ENCODE measurements at places on chromosomes 12 and 14. TPM values are rescaled to one million over a fixed set of nuclear protein-coding genes. Genes with fewer than 3 reads are reported as not detected.

MOK gene
- total RNA-seq, result 3.8 TPM

RDH16 gene
- 0.32 TPM for total RNA-seq

EMP1 gene
- total RNA-seq, result 6.3 TPM

LRRC43 gene
- not detected for total RNA-seq

VWF gene
- 0.02 TPM for total RNA-seq

SLC38A4 gene
- total RNA-seq, result not detected

STYX gene
- 25.5 TPM for total RNA-seq

TCTN1 gene
- 3.6 TPM for total RNA-seq

RITA1 gene
- 24.8 TPM for total RNA-seq

Measured in T-helper 2 cell treated with Interferon-gamma antibody and Interleukin-4, amounts not matched to agents 100 ng/mL and 5 ng/mL, for 36 hours (primary cell).